ENCODE measurements at places on chromosomes 13 and 19.
A peak's percentile ranks its signal among the peaks of the same experiment; 100 is the strongest.

DNA sequence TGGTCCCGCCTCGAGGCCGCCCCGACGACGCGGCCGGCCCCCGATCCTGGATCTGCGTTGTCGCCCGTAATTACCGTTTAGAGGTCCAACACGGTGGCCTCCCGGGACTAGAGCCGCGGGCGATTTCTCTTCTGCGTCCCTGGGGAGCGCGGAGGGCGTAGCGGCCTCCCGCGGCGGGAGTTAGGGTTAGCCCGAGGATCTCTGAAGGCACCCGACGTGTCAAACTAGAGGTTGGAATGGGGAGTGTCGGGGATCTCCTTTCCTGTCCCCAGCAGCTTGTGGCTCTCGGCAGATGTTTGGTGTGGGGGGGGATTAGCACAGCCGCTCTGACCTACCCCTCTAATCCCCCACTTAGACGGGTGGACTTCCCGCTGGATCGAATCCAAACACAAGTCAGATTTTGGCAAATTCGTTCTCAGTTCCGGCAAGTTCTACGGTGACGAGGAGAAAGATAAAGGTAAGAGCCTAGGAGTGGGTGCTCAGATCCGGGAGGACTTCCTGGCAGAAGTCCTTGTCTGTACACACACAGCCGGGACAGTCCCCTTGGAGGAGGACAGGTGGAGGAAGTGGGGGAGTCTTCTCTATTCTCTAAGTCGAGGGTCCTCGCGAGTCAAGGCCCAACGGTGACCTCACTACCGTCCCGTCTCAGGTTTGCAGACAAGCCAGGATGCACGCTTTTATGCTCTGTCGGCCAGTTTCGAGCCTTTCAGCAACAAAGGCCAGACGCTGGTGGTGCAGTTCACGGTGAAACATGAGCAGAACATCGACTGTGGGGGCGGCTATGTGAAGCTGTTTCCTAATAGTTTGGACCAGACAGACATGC is 581 bp downstream of the CALR start:
- DNase-seq = peak; percentile 43

DNA sequence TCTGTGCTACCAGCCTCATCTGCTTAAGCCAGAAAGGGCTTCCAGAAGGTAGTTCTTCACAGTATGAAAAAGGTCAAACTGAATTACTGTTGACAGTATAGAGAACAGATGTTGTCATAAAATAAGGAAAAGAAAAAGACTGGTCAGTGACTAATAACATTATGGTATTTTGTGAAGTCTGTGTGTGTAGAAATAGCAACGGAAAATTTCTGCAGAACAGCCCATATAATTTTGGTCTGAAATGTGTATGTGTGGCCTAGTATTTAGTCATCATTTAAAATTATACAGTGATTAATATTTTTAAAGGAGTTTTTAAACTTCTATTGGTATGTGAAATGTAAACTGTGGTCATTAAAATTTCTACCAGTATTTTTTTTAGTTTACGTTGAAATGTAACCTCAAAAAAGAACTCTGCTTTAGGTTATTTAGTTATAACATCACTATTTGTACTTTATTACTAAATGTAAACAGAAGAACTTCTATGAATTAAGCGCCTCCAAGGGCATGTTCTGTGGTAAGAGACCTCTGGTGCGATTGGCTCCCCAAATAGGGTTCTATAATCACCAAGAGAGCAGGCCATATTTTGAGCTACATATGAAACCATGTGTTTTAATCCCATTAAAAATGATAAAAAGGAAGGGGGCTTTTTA is 3.3 kb upstream of the GPR183 start:
- no peak for DNase-seq

DNA sequence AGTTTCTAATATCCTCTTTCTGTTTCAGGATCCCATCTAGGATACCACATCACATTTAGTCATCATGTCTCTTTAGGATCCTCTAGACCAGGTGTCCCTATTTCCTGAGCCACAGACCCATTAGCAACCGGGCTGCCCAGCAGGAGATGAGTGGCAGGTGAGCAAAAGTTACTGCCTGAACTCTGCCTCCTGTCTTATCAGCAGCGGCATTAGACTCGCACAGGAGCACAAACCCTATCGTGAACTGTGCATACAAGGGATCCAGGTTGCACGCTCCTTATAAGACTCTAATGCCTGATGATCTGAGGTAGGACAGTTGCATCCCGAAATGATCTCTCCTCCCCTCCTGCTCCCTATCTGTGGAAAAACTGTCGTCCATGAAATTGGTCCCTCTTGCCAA is 7.8 kb upstream of the CEBPG start:
- no peak for DNase-seq

GRCh38 chr13:31227063-31227462 is 27.3 kb downstream of the B3GLCT start:
- DNase-seq = no peak

DNA sequence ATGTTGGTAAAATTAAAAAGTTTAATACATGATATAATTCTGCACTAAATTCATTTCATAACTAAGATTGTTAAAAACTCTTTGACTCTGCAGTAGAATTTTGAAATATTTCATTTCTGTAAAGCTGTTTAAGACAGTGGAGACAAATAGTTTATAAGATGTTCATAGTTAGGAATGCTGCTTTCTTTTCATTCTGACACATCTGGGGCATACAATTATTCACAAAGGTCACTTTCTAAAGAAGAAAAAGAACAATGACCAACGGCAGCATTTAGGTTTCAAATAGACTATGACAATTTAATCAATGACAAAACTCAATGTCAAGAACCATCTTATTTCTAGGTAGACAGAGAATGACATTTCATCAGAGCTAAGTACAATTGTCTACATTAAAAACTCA is 1422.1 kb downstream of the PCDH9 start:
- no peak for DNase-seq

GRCh38 chr19:2181633-2181997 is 17.9 kb downstream of the DOT1L start:
- DNase-seq = no peak

DNA sequence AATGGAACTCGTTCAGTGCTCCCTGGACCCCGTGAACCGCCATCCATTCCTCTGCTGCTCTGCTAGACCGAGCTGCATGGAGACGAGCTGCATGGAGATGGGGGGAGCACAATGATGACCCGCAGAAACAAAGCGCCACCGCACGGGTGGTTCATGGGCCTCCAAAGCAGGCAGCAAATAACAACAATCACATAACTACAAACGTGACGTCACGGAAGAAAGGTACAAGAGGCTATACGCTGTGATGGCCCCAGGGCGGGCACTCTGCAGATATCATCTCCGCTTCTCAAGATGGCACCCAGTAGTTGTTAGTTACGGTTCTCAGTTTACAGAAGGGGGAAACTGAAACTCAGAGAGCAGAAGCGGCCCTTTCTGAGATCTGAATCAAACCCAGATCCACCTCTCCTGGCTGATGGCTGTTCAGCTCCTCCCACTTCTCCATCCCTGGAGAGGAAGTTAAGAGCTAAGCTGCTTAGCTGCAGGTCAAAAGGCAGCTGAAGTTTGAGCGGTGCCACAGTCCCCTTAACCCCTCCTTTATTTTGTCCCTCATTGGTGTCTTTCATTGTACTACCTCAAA is 1.7 kb downstream of the ATP13A1 start:
- peak; percentile 70 for DNase-seq

GRCh38 chr19:11252665-11253355 is 9.5 kb downstream of the DOCK6 start:
- DNase-seq = no peak

DNA sequence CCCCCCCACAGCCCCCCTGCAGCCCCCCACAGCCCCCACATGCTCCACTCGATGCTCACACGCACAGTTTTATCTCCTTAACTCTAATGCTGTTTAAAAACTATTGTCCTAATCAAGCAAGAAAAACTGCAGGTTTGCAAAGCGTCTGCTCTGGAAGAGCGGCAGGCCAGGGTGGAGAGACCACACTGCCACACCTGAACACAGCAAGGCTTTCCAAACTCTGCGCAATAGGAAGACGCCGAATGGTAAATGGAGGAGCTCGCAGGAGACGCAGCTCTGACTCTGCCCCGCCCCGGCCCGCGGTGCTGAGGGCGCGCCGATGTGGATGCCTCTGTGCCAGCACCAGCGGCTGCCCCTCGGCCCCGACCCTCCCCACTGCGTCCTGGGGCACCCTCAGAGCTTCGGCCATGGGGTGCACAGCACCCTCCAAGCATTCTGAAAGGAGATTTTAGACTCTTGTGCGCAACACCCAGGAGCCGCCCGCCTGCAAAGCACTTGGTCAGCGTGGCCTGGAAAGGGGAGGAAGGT is 32.4 kb downstream of the RASA3 start:
- peak; percentile 11 for DNase-seq

DNA sequence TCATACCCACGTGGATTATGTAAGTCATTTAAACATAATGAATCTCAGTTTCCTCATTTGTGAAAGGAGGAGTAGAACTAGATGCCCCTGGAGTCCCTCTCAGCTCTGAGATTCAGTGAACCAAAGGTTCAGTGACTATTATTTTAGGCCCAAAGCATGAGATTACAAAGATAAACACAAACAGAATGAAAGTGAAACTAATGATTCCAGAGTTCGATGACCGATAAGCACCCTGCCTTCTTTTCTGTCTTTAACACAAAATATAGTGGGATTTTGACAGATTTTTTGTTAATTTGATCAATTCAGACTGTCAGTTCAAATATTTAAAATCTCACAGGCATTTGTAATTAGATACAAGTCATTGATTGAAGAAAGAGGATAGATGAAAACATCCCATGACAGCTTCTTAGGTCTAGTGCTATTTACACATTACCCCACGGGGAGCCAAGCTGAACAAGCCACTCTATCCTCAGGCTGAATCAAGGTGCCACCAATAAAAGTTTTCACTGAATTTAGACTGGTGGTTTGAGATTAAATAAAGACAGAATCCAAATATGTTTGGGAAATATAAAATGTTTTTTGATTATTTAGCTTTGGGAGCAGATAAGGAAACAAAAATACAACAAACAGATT is 64.6 kb upstream of the RAP2A start:
- DNase-seq = no peak

- no peak for DNase-seq
These were observed 478.4 kb downstream of the TSHZ3 start for GRCh38 chr19:30870876-30871275.

GRCh38 chr13:83183439-83184149 is 698.7 kb downstream of the SLITRK1 start:
- no peak for DNase-seq

Data from CD4-positive, alpha-beta T cell treated with Interleukin-15 for 1 hour (primary cell).